ENCODE measurements at places on chromosomes 7 and 10.

GRCh38 chr10:2529945-2530344 lies 537.4 kb upstream of the PFKP start:
- DNase-seq: no peak

GRCh38 chr7:94375691-94376090 lies 19.0 kb upstream of the COL1A2 start:
- no peak for DNase-seq

DNA sequence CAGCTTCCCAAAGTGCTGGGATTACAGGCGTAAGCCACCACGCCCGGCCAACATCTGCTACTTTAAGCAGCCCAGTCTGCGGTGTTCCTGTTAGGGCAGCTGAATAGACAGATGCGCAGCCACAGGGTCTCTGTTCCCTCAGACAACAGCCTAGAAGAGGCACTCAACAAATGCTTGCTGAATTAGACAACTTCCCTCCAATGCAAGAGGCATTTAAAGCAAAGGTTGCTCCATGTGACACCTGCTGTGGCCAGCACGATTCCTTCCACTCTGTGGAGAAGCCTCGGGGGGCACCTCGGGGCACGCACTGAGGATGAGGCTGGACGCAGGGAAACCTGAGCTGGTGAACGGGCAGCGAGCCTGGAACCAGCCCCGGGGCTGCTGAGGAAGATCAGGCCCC lies 237.8 kb downstream of the MAD1L1 start:
- DNase-seq: peak; percentile 43

- no peak for DNase-seq
These were observed 36.7 kb upstream of the UBE2H start for GRCh38 chr7:129989466-129989865.

GRCh38 chr10:12348294-12348869 lies 965 bp upstream of the CAMK1D start:
- DNase-seq: no peak

DNA sequence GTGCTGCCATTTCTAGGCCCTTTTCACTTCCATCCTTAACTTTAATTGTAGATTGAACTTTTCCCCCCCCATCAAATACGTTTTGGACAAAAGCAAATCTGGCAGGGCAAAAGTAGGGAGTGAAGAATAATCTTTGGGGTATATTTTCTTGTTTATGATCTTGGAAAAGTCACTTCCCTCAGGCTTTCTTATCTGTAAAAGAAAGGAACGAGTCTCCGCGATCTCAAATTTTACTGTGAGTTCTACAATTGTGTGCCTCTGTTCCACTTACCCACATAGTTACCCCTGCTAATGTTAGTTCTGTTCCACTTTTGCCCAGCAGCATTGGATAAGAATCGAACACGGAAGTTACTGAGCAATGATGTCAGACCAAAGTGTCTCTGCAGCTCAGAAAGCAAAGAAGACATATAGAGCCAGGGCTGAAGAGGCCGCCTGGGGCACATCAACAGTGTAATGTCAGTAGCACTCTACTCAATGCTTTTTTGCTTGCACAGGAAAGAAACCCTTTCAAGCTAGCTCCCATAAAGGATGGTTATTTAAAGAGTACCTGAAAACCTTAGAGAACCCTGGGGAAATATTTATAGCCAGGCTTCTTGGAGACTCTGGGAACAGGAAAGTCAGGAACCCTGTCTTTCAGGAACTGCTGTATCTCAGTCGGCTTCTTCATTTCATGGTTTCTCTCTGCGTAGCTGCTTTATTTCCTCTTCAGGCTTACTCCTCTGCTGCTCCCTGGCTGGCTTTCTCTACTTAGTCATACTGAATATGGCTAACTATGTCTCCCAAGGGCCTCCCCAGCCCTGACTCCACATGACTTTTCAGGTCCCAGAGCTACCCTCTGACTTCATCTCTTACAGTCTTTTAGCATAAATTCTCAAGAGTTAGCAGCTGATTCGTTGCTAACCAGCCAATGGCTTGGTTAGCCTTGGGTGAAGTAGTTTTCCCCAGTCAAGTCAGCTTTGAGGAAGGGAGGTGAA lies 123.7 kb upstream of the FAM3C start:
- DNase-seq: no peak

- no peak for DNase-seq
These were observed 24.1 kb downstream of the ABRAXAS2 start for GRCh38 chr10:124825702-124826101.

GRCh38 chr10:45209888-45210287 lies 105.5 kb downstream of the OR13A1 start:
- DNase-seq: no peak

DNA sequence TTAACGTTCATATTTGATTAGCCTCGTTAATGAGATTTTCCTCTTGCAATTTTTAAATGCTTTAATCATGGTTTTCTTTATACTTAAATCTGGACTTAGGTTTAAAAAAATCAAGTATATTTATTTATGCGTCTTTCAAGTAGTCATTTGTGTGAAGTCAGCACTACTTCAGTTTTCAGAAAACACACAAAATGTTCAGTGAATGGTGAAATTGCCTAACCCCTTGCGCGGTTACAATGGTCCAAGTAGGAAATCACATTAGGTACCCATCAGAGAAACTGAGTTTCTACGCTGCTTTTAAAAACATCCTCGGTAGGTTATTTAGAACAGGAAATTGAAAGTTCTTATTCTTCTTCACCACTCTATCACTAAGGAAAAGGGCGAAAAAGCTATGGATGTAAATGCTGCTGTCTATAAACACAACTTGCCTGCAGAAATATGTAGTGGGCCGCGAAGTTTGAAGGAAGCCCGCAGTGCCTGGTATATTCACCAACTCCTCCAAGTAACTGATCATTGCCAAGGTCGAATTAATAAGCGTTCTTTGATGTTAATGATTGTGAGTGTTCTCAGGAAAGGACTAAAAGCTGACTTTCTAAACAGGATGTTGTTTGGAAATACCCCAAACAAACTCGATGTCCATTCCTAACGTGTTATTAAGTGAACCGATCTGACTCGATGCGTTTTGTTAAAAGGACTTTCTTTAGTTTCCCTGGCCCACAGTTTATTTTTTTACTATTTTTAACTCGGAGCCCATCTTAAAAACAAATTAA lies 1.0 kb downstream of the SYPL1 start:
- no peak for DNase-seq

DNA sequence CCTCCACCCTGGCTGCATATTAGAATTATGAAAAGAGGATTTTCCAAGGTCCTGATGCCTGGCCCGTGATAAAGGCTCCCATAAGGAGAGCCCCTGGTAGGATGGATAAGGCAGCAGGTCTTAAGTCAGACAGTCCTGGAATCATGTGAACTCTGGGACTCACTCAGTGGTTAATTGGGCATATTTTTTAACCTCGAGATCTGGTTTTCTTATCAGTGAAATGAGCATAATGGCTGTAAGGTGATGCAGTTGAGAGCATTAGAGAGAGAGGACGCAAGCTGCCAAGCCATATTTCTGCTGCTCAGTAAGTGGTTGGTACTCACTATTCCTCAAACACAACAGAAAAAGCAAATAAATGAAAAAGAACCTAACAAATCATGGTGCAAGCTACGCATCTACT lies 37.8 kb downstream of the TARP start:
- DNase-seq: no peak

DNA sequence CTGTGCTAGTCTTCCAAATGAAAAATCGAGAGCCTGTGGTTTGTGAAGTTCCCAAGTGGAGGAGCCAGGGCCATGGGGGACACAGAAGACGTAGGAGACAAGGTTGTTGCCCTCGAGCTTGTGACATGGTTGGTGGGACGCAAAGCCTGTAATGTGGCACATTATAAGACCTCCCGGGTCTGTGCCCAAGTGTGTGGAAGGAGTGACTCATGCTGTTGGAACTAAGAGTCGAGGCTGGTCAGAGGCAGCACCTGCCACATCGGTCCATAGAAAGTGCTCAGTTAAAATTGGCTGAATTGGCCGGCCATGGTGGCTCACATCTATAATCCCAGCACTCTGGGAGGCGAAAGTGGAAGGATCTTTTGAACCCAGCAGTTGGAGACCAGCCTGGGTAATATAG lies 27.0 kb upstream of the PODXL start:
- DNase-seq: no peak

DNA sequence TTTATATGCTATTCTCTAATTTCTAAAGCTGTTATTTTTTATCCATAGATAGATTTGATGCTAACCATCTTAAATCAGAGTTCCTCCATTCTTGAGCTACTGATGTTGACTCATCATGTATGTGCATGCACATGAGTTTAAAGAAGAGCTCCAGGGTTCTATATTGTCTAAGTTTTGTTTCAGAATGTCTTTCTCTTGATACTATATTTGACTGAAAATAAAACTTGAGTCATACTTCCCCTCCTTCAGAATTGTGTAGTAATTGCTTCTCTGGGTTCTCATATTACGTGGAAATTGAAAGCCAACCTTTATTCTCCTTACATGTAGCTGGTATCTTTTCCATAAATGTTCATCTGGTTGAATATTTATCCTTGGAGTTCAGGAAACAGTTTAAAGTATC lies 89.4 kb downstream of the LRRTM3 start:
- no peak for DNase-seq

DNA sequence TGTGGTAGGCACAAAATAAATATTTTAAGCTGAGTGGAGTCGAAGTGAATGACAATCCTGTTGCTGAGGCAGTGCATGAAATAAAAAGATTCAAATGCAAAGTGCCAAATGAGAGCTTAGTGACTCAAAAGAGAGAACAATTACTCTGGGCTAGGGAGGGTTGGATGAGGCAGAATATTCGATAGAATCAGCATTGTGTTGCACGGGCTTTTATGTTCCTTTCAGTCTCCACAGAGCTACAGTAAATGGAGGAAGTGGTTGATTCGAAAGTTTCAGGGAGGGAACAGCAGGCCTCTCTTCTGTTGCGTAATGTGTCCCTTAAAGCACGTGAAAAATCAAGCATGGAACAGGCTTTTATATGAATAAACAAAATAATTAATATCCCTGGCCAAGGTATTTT lies 599.3 kb upstream of the CELF2 start:
- no peak for DNase-seq

DNA sequence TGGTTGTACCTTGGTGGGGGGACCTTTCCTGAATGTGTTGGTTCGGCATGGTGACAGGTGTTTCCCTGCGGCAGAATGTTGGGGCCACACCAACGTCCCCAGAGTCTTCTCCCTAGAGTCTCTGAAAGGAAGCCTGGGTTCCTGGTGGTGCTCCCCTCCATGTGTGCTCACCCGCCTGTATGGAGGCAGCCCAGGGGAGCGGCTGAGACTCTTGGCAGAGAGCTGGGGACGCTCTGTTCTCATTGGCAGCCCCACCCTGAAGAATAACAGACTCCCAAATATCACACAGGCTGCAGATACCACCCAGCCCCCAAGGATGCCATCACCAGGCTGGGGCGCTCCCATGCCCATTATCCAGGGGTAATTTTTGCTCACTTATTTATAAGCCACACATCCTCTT lies 34.8 kb downstream of the CHST12 start:
- no peak for DNase-seq

DNA sequence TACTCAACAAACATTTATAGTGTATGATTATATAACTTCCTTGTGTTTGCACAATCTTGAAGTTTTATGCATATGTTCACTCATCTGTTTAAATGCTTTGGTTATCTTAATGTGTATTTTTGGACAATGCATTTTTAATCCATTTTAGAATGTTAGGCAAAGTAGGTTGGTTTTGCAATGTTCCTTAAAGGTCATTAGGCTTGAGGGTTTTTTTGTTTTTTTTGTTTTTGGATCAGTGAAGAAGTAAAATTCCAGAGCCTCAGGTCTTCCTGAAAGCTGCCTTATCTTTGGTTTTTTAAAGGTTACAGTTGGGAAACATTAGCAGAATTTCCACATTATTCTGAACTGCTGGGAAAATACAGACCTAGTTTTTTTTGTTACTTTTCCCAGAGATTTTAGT lies 12.8 kb downstream of the MDFIC start:
- no peak for DNase-seq

DNA sequence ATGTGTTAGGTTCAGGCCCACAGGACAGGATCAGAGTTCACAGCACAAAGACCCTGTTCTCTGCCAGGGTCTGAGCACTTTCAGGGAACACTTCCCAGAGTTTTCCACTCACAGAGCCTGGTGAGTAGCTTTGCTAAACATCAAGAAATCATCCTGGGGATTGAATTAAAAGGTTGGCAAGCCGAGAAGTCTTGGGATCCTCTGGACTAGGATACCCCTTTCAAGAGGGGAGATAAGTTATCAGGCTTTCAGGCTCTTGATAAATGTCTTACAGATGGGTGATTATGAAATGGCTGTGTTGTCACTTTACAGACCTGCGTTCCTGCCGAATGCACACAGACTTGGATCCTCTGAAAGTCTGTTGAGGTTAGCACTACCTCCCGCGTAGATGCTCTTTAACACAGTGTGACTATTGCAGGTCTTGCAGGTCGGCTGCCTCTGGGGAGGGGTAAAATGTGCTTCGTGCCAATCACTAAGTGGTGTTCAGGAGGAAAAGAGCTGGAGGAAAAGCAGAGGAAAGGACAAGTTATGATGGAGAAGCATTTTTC lies 473.5 kb upstream of the AKR1E2 start:
- no peak for DNase-seq

- DNase-seq: no peak
These were observed 26.9 kb downstream of the BLVRA start for GRCh38 chr7:43785420-43785819.

DNA sequence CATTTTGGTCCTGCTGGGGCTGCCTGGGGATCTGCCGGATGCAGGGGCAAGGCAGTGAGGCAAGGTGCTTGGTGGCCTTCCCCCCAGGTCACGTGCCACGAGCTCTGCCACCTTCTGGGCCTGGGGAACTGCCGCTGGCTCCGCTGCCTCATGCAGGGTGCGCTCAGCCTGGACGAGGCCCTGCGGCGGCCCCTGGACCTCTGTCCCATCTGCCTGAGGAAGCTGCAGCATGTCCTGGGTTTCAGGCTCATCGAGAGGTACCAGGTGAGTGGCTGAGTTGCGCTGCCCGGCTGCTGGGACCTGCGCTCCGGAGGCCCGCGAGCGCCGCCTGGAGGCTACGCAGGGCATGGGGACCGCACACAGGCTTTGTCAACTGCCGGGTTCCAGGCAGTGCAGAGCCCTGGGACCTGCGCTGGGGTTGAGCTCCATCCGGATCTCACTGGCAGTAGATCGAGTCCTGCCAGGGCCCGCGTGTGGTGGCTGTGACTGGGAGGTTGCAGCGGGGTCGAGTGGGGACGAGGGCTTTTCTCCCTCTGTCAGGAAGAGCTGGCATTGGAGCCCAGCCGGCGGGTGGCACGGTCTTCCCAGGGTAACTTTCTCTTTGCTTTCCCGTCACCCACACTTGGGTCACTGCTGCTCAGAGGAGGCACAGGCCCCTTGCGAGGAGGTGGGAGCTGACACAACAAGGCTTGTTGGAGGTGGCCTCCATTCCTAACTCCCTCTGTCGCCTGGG lies 21.7 kb downstream of the AMZ1 start:
- DNase-seq: no peak

- DNase-seq: no peak
These were observed 299.4 kb downstream of the PTEN start for GRCh38 chr10:88162852-88163251.
